ENCODE measurements at places on chromosomes 13 and 19.

GRCh38 chr13:103469771-103470170 is 403.6 kb upstream of the SLC10A2 start:
- no peak for DNase-seq

DNA sequence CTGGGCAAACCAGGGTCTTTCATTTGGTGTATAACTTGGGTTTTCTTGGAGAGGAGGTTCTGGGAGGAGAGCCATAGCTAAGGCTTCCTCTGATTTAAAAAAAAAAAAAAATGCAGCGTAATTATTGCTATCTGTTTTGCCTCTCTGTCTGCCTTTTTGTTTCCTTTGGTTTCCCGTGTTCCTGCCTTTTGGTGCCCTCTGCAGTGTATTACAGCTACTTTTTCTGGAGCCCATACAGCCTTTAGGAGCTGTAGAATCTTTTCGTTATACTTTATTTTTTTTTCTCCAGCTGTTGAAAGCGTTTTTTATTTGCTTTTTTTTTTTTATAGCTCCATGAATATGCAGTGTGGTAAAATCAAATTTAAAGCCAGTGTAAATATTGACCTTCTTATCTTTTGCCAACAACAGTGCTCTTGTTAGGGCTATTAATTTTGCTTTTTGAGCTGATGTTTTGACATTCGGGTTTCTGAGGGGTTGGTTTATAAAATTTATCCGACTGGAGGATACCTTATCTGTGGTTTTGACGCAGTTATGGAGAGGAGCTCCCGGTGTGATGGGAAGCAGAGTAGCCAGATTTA is 38.1 kb downstream of the ZNF493 start:
- DNase-seq = no peak

DNA sequence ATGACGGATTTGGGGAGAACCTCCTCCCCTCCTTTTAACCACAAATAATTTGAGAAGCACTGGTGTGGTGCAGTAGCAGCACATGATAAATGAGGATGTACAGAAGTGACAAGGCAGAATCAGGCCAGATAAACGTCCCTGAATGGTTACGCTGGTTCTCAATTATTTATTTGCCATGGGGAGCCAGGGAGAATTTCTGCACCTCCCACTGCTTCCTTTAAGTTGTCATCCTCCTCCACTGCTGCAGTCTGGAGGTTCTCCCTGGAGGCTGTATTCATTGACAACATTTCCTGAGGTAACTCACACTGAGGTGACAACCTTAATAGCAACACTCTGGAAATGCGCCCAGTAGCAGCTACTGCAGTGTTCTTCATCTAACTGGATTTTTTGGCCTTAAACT is 308.9 kb upstream of the SLITRK1 start:
- no peak for DNase-seq

- peak; percentile 59 for DNase-seq
Observed at GRCh38 chr13:33340631-33341030, 55.1 kb upstream of the STARD13 start.

DNA sequence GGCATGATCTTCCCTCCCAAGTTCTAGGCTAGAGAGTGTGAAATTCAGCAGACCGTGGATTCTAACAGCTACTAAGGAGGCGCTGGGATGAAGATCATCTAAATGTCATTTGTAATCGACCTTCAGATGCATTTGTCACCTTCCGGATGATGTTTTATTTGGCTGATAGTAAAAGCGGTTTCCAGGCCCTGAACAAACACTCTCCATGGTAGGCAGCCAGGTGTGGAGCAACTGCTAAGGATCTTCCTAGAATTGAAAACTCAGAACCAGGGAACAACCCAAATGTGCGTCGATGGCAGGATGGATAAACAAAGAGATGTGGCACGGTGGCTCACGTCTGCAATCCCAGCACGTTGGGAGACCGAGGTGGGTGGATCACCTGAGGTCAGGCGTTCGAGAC is 107.2 kb upstream of the CACNA1A start:
- no peak for DNase-seq

DNA sequence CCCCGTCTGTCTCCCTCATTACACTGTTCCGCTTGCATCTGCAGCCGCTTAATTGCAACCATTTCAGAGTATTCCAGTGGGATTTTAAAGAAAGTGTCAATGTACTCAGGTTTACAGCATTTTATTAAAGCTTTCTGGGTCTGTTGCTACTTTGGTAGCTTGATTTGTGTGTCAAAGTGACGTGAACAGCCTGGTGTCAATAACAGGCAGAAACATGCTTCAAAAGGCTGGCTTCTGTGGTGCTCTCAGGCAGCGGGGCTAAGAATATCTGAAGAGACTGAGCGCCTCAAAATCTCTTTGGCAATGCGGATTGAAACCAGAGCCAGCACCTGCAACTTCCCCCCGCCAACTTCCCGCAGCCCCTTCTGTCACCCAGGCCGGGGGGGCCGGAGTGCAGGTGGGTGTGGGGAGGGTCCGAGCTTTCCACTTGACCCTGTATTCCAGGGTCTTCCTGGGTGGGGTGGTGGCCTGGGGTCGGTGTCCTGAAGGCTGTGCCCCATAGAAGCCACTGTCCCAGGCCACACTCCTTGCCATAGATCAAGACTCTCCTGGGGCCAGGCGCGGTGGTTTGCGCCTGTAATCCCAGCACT is 81.2 kb downstream of the KDM4B start:
- no peak for DNase-seq

Measured in MV-4-11 (cell line).